ENCODE measurements at places on chromosomes 2 and 18.

DNA sequence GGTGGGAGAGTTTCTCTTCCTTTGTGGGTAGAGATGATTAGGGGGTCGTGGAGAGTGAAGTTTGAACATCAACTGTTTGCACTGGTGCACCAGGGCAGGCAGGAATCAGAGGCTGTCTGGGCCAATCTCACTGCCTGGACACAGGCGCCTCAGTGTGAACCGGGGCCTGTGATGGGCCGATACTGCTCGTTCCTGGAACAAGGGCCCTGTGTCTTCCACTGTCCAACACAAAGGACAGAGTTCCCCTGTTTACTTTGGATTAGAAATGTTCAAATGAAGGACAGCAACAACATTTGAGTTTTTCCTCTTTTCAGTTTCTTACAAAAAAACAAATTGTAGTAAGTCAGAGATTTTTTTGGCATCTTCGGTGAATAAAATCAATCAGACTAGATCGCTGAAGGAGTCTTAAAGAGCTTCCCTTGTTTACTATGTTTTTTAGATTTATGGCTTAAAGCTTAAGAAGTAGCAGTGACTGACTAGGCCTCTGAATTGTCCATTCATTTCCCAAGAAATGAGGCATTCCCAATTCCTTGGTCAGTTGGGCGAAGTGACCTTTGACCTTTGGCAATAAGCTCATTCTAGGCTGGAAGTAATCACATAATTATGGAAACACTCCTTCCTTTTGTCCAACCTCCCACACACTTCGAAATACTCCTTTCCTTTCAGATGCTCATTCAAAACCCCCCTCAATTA is 11.6 kb upstream of the TGFA start:
- DNase-seq, result no peak

- DNase-seq, result no peak
Observed at GRCh38 chr2:54482715-54483114, 26.6 kb downstream of the SPTBN1 start.

DNA sequence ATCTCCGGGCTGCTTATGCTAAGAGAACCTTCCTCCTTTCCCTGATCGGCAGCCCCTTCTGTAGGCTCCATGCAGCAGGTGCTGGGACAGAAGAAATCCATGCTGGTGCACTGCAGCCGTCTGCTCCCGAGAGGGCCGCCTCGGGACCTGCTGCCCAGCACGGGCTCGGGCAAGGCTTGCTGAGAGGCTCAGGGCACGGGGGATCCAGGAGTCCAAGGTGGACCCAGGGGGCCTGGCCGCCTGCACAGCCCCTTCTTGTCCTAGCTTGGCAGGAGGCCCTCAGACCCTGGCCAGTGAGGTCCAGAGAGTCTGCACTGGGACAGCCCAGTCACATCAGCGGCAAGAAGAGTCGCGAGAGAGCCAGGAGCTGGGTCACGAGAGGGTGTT is 13.3 kb upstream of the DUSP2 start:
- DNase-seq, result no peak

- DNase-seq, result no peak
Observed at GRCh38 chr2:20569464-20570223, 81.3 kb downstream of the HS1BP3 start.

DNA sequence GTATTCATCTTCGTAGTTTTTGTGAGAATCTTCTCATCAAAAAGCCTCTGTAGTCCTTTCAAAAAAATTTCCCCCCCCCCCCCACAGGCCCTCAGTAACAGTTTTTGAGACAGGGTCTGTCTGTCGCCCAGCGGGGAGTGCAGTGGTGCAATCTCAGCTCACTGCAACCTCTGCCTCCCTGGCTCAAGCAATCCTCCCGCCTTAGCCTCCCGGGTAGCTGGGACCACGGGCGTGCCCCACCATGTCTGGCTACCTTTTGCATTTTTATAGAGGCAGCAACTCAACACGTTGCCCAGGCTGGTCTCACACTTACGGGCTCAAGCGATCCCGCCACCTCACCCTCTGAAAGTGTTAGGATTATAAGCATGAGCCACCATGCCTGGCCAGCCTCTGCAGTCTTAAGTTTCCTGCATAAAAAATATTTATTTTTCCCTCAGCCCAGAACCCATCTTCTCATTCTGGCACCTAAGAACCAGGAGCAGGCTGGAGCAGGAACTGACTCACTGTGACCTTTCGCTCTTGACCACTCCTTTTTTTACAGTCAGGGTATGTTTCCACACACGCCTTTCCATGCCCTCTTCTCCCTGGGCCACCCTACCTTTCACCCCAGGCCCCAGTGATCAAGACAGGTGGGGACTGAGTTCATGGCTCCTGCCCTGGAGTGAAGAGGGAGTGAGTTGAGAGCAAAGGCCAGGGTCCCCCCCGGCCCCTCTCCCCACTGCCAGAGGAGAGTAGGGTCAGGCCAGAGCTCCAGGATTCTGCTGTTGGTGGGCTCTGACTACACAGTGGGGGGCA is 32.5 kb upstream of the NT5DC4 start:
- no peak for DNase-seq

GRCh38 chr2:227823922-227824321 is 10.3 kb downstream of the CCL20 start:
- no peak for DNase-seq

GRCh38 chr2:240238201-240238600 is 97.7 kb upstream of the OTOS start:
- DNase-seq, result no peak

DNA sequence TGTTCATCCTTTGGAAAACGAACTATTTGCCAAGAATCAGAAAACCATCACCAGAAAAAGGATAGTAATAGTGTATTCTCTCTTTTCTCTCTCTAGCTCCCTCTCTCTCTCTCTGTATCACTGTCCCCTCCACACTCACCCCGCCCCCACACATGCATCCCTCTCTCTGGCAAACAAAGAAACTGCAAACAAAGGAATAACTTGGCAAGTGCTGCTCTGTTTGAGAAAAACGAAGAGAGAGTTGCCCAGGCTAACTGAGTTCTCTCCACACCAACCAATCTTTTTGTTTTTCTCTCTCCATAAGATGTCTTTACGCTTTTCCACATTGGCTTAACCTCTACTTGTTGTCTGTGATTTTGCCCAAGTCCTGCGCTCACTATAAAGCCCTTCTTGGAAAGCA is 316.2 kb downstream of the EPHA4 start:
- no peak for DNase-seq

- DNase-seq, result no peak
Observed at GRCh38 chr18:74116633-74117554, 30.7 kb downstream of the FBXO15 start.

DNA sequence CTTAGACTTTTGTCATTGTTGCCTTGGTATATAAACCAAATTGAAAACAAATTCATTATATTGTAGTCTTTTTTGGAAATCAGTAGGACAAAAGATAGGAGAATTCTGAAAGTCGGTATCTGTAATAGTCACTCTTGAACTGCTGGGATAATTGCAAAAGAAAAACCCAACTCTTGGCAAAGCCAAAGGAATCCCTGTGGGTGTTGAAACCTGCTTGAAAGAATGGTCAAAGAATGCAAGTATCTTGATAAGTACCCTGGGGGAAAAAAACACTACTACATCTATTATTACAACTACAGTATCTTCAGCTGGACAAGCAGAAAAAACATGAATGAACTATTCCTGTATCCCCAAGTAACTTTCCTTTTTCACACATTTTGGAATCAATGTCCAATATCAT is 7.3 kb upstream of the FAM237A start:
- DNase-seq, result no peak

DNA sequence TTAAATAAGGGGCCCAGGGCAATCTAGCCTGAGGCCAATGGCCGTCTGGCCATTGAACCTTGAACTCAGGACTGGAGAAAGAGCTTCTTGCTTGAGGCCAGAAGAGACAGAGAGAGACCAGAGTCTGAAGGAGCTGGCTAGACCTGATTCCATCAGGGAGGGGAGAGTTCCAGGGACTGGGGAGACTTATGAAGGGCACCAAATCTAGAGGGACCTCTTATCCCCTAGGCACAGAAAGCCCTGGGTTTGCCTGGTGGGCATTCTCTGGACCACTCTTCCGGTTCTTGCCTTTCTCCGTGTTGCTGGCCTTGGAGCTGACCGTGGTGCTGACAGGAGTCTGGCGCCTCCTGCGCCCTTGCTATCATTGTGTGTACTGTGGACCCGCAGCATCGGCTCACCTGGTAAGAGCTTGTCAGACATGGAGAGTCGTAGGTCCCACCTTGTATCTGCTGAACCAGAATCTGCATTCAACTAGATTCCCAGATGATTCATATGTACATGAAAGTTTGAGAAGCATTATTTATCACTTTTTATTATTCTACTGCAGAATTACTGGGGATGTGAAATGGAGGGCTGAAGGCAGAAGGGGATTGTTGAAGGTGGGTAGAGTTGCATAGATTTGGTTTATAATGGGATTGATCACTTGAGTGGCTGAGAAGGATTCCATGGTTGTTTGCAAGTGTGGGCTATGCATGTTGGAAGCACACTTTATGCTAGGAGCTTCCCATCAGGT is 4.3 kb upstream of the TRPM8 start:
- no peak for DNase-seq

DNA sequence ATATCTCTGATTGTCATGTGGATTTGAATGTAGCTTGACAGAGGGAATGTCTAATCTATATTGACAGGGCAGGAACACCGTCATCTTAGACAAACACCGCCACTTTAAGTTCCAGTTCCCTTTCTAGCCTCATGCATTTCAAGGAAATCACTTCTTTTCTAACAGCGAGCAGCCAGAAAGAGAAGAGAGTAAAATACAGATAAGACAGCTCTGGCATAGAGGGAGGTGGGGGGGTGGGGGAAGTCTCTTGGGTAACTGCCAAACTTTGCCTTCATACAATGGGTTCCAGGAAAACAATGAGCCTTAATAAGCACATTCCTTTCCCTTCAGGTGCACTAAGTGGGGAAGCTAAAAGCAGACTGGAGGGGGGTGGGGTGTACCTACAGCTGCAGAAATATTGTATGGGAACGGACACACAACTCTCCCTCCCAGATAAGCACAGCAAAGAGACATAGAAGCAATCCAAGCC is 37.2 kb downstream of the CASP10 start:
- no peak for DNase-seq

GRCh38 chr2:241011296-241011600 is 12.8 kb downstream of the SNED1 start:
- DNase-seq, result no peak

DNA sequence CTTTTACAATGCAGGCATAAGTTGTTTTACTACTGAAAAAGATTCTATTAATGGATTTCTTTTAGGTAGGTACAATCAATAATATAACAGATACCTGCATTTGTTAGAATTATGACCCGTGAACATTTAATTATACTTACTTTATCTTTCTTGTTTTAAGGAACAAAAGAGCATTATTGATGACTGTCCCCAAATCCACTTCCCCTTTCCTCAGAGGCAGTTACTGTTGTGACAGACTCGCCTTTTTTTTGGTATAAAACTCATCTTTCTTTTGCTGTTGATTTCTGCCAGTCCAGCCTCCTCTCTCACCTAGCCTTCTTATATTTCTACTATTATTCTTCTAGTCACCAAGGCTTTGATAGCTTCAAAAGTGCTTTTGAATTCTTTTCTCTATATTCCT is 12.1 kb downstream of the ACTR3 start:
- no peak for DNase-seq

DNA sequence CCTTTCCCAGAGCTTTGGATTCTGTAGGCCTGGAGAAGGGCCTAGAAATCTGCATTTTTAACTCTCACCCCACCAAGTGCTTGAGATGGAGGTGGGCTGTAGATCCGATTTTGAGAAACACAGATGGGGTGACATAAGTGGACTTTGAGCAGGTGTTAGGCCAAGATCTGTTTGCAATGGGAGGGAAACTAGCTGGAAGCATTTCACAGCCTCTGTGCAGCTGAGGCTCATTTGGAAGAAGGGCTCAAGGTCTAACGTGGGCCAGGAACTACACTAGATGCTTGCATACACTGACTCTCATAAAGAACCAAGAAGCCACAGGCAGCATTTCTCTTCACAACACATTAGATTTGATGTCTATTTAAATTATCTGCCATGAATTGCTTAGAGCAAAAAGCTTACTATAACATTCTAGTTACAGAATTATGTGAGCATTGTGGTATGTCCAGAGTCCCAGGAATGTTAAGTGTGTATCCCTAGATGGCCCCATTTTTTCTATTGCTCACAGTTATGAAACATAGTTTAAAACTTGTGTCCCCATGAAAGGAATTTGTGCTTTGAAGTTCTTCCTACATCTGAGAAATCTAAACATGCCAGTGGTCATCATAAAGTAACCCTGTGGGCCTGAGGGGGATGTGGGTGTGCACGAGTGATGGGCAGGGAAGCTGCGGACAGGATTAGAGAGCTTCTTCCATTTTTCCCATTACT is 77.2 kb downstream of the CD28 start:
- no peak for DNase-seq

- DNase-seq, result no peak
Observed at GRCh38 chr2:99988599-99988998, 153.8 kb downstream of the AFF3 start.

GRCh38 chr2:155895016-155895415 is 437.5 kb downstream of the NR4A2 start:
- no peak for DNase-seq

DNA sequence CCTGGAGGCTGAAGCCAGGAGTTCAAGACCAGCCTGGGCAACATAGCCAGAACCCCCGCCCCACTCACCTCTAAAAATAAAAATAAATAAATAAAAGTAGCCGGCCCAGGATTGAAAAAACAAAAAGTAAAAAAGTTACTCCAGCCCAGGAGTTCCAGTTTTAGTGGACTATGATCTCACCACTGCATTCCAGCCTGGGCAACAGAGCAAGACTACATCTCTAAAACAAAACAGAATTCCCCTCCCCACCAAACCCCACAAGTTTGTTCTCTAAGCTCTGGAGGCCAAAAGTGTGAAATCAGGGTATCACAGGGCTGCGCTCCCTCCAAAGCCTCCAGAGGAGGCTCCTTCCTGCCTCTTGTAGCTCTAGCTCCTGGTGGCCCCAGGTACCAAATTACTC is 1.7 kb downstream of the D2HGDH start:
- no peak for DNase-seq

GRCh38 chr2:54417577-54417976 is 38.5 kb upstream of the SPTBN1 start:
- DNase-seq, result no peak

GRCh38 chr18:34491719-34492118 is 218.4 kb upstream of the DTNA start:
- DNase-seq, result no peak

- no peak for DNase-seq
Observed at GRCh38 chr2:192073878-192074277, 120.9 kb downstream of the TMEFF2 start.

DNA sequence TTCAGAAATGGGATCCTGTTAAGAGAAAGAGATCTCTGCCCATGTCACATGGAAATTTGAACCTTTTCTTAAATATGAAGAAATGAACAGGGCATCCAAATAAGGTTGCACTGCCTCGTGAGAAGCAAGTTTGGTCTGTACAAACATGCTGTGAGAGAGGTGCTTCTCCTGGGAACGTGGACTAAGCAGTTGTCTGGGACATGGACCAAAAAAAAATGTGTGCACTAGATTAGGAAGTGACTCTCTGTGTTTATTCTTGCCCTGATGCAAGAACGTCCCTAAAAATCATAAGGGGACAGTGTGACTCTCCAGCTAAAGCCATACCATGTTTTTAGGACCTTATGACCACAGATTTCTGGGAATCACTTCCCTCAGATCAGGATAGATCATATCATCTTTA is 23.7 kb upstream of the GCG start:
- DNase-seq, result no peak
